Stimulated activated CD8-positive, alpha-beta memory T cell treated with anti-CD3 and anti-CD28 coated beads, Interleukin-12 subunit alpha, Interleukin-12 subunit beta, amount 100 ng/mL, for 1 hour (primary cell): ENCODE measurements at places on chromosomes 13 and 19.

DNA sequence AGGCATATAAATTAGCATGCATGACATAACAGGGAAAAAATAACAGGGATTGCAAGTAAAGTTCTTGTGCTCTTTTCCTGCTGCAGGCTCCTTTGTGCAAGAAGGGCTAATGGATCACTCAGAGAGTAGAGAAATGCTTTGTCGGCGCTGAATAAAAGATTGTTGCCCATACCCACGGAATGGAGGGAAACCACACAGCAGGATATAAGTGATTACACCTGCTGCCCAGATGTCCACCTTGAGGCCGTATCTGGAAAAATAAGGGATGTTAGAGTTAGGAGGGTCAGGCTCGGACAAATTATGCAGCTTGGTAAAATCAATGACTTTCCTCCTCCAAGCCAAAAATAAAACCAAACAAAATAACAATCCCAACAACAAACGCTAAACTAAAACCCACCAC lies 322.3 kb downstream of the DCLK1 start:
- no peak for DNase-seq

- DNase-seq = no peak
Observed at GRCh38 chr13:106527826-106528225, 7.6 kb downstream of the EFNB2 start.

DNA sequence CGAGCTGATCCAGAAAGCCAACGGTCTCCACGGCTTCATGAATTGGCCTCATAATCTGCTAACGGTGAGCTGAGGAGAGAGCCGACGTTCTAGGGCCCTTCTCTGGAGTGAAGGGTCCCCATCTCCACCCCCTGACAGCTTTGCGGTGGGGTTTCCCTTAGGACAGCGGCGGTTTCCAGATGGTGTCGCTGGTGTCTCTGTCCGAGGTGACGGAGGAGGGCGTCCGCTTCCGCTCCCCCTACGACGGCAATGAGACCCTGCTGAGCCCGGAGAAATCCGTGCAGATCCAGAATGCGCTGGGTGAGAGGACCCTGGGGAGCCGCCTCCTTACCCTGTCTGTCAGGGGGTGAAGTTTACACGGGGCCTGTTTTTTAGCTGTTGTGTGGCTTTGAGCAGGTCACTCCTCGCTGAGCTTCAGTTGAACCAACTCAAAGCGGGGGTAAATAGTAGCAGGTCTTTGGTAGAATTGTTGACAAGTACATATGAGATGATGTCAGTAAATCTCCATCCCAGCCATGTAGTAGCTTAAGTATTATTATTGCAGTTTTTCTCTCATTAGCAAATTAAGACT lies 801 bp downstream of the QTRT1 start:
- no peak for DNase-seq

DNA sequence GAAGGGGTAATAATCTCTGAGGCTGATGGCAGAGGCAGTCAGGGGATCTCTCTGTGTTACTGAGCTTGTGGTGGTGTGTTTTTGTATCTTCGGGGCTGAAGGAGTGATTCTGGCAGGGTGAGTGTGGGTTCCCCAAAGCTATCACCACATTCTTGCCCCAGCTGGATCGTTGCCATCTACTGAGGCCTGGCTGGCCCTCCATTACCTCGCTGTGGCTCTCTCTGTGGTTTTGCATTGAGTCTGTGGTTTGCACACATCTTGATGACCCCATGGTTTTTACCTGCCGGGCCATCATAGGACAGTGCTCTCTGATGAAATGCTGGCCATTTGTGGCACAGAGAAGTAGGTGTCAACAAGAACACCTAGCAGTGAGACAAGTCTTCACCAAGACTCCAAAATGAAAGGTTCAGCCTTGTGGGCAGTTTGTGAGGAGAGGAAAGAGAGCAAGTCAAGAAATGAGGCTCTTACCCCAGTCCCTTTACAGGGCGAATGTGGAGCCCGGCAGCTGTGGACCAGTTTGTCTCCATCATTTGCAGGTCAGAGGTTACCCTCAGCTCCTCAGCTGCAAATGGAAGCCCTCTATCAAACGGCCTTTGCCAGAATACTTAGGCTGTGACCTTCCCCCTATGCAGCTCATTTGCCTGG lies 69.0 kb upstream of the NPAS1 start:
- no peak for DNase-seq

- DNase-seq = no peak
Observed at GRCh38 chr13:31588893-31589292, 150.4 kb upstream of the RXFP2 start.

DNA sequence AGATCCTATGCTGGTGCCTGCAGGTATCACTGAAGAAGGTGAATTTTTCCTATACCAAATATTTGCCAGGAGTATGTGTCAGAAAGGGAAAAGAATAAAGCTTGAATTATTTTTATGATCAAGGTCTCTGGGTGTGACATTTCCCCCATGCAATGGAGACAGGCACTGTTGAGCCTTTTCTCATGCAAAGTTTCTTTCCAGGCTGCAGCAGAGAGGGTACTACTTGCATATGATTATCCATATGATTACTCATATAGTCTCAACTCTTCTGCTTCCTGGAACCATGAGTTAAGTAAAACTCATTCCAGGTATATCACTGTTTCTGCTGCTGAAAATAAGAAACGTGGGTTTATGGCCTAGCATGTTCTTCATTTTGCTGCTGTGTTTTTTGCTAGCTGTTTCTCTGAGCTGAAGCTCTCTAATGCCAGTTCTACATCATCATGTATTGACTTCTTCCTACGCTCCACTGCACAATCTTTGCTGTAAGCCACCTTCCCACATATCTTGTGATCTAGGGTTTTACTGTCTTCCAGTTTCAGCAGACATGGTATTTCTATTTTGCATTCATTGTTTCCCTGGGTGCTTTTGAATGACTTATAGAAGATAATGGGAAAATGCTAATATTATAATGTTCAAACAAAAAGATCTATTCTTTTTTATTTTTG lies 278.7 kb upstream of the GPC6 start:
- no peak for DNase-seq

DNA sequence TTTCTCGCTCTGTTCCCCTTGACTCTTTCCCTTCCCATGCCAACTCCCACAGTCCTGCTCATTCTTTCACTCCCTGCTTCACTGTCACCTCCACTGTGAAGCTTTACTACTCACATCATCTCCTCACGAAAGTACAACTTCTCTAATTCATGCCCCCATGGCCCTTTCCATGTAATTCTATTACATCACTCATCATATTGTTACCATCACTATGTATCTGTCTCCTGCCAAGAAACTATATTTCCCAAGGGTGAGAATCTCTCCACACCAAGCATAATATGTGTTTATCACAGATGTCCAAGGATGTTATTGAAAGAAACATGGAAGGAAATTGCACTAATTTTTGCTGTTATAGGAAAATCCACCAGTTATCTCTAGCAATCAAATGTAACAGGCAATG lies 37.2 kb upstream of the LRCH1 start:
- DNase-seq = no peak

DNA sequence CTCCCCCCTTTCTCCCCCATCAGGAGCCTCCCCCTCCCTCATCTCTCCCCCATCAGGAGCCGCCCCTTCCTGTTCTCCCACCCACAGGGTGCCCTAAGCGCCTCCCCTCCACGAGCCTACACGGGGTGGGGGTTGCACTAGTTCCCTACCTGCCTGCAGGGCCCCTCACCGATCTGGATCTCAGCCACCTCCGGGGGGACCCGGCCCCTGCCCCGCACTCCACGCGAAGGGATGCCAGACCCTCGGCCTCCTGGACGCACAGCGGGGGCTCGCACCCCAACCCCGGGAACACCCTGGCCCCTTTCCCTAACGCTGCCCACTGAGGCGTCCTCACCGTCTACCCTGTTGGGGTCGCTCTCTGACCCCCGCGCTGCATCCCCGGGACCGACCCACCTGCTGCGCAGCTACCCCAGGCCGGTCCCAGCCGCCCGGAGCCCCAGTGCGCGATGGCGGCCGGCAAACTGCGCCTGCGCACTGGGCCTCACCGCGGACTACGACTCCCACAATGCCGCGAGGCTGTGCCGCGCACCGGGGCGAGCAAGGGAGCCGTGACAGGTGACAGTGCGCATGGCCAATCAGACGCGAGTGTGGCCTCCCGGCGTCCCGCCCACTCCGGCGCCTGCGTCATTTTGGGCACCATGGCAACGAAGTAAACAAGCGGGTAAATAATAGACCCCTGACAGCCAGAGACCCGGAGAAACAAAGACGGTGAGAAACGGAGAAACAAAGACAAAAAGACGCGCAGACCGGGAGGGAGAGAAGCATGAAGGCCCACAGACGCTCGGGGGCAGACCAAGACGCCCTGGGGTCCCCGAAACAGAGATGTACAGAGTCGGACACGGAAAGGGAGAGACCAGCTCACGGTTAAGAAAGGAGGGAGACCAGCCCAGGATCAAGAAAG lies at the start of gene ZSCAN18:
TSS of gene ZSCAN18 (minus strand) at position 451 of the 901 bp plus-strand sequence. CDS start 7,964 bp downstream, outside the sequence.
- DNase-seq = peak; percentile 97

GRCh38 chr13:98581971-98582702 lies 5.2 kb upstream of the STK24 start:
- DNase-seq = no peak

GRCh38 chr19:30419568-30420180 lies 47.5 kb downstream of the ZNF536 start:
- DNase-seq = no peak

- DNase-seq = no peak
Observed at GRCh38 chr13:29684441-29684840, 89.0 kb upstream of the SLC7A1 start.

GRCh38 chr13:25018729-25019115 lies 77.2 kb upstream of the PABPC3 start:
- DNase-seq = no peak

GRCh38 chr13:42880056-42880605 lies 98.7 kb downstream of the FAM216B start:
- no peak for DNase-seq

GRCh38 chr19:1719519-1719918 lies 33.8 kb upstream of the ONECUT3 start:
- no peak for DNase-seq

- DNase-seq = no peak
Observed at GRCh38 chr19:47269596-47269995, 5.1 kb upstream of the INAFM1 start.

- no peak for DNase-seq
Observed at GRCh38 chr19:48258350-48258749, 2.6 kb upstream of the CARD8 start.

DNA sequence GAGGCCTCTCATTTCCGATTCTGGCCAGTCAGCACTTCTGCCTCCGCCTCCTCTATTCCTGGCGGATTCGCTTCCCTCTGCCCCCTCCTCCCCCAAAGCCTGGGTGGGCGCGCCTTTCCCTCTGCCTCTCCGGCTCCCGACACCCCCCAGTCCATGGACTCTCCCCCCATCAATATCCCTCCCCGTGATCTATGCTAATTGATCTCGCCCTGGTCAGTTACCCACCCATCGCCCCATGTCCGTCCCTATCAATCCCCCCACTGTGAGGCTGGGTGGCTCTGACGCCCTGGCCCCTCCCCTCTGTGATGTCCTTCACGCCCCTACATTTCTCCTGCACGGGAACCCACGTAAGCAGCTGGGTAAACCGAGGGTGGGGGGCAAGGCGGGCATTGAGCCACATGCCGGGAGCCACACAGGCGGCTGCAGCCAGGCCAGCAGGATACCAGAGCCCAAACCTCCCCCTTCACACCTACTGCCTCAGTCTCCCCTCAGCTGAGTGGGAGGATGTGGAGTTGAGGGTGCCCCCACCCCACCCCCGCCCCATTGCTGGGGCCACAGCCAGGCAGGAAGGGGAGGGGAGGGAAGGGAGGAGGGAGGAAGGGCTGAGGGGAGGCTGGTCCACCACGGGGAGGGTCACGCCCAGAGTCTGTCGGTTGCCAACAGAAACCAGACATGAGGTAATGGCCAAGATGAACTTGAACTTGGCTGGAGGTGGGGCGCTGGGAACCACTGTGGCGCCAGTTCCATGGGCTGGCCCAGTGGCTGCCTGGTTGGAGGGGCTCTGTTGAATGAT lies 21.0 kb downstream of the SMIM24 start:
- no peak for DNase-seq

DNA sequence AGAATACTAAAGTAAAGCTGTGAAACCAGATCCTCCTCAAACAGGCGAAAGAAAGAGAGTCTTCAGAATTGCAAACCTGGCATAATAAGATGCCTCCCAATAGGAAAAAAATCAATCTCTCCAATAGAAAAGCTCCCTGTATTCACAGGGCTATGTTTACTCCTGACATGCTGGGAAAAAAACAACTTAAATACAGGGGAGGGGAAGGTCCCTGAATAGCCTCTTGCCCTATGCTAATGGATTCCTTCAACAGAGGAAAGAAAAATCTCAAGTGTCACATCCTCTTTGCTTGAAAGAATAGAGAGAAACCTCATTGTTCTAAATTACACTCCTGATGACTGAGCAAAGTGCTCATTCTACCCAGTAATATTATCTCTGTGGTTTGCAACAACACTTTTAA lies 1271.1 kb upstream of the PRR20A start:
- DNase-seq = no peak

GRCh38 chr13:58598241-58598640 lies 966.7 kb downstream of the PCDH17 start:
- no peak for DNase-seq

DNA sequence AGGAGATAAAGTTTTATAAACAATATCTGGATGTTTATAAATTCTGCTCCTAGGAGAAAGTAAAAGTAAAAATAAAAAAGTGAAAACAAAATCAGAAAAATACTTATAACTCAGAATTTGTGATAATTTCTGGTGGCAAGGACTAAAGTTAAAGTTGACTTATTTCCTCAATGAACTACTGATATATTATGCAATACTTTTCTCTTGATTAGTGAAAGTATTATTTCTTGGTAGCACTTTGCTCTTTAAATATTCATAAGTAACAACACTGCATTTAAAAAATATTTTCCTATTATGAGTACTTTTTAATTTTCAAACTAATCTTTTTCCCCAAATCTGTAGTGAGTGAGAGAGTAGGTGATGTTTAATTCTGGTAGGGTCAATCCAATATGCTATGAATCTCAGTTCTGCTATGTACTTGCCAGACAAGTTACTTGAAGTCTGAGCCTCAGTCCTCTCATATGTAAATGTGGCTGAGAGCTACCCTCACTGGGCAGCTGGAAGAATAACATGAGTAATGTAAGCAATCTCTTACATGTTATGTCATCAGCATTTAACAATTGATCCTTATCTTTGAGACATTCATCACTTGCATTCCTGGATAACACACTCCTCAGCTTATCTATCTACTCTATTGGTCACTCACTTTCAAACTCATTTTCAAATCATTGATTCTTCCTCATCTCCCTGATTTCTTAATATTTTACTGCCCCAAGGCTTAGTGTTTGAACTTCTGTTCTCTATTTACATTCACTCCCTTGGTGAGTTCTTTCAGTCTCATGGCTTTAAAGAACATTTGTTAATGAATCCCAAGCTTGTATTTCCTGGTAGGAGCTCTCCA lies 239.0 kb downstream of the RGCC start:
- no peak for DNase-seq

- DNase-seq = no peak
Observed at GRCh38 chr13:48436661-48437288, 23.9 kb upstream of the LPAR6 start.

DNA sequence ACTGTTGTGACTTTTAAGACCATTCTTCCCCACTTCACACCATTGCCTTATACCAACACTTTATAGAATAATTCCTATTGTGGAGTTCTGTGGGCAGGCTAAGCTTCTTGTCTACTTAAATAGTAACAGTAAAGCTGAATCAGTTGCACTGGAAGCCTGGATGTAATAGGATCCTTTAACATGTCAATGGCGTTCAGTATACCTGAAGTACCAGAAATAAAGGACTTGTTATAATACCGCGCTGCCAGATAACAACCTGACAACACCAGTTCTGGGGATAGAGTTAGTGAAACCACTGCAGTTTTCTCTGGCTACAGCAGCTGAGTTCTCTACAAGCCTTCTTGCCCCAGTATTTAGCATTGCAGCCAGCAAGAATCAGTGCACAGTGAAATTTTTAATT lies 52.0 kb upstream of the TNFRSF19 start:
- no peak for DNase-seq

- no peak for DNase-seq
Observed at GRCh38 chr13:42807241-42807640, 25.9 kb downstream of the FAM216B start.
